CD8-positive, alpha-beta T cell (primary cell): ENCODE measurements at places on chromosomes 7 and 10. TPM values are rescaled to one million over a fixed set of nuclear protein-coding genes. Genes with fewer than 3 reads are reported as not detected.

The RSPH10B2 gene
- 0.33 TPM for total RNA-seq

The SPDYE2B gene
- not detected for total RNA-seq

The PNLIP gene
- not detected for total RNA-seq

The KIF11 gene
- total RNA-seq: 0.36 TPM

DNA sequence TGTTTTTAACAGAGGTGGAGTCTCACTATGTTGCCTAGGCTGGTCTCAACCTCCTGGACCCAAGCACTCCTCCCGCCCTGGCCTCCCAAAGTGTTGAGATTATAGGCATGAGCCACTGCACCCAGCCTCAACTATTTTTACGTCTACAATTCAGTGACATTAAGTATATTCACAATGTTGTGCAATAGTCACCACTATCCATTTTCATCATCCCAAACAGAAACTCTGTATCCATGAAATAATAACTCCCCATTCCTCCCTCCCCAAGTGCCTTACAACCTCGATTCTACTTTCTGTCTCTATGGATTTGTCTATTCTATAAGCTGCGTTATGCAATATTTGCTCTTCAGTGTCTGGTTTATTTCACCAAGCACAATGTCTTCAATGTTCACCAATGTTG, 20.3 kb upstream of the ZNRF2 start:
- no peak for DNase-seq

GRCh38 chr10:132065491-132066105, at the start of gene JAKMIP3:
Gene JAKMIP3, plus strand, starts transcription at chr10:132065946. Its CDS starts 38,863 bp downstream, at chr10:132104809.
- no peak for DNase-seq

DNA sequence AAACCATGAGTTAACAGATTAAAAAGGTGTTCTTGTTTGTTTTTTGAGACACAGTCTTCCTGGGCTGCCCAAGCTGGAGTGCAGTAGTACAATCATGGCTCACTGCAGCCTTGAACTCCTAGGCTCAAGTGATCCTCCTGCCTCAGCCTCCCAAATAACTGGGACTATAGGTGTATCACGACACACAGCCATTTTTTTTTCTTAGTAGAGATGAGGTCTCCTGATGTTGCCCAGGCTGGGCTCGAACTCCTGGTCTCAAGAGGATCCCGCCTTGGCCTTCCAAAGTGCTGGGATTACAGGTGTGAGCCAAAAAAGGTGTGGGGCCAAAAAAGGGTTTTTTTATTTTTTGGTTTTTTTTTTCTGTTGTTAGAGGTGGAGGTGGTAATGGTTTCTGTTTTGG, 29.3 kb downstream of the KMT2C start:
- DNase-seq: no peak

- no peak for DNase-seq
Observed at GRCh38 chr7:34365011-34365410, 293.0 kb upstream of the NPSR1 start.

- DNase-seq: no peak
Observed at GRCh38 chr7:130387628-130388403, 7.5 kb downstream of the CPA1 start.

GRCh38 chr10:31116226-31116625, 84.6 kb upstream of the ZNF438 start:
- DNase-seq: no peak

- no peak for DNase-seq
Observed at GRCh38 chr7:45610019-45610418, 35.9 kb downstream of the ADCY1 start.

DNA sequence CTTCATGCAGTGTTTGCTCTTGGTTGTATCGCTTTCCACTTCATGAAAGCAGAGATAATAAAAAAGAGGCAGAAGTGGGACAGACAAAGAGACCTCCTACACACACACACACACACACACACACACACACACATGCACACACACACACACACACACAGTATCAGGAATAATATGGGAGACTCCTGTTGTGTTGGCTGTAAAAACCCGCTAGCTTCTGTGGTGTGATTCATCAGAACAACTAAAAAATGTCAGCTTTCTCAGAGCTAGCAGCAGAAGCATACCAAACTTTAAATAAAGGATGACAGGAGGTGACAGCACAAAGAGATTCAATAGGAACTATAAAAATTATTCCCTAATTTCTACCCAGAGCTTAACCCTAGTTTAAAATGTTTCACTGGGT, 148.2 kb upstream of the LRRTM3 start:
- no peak for DNase-seq

- DNase-seq: no peak
Observed at GRCh38 chr10:30877111-30877510, 154.6 kb downstream of the ZNF438 start.

DNA sequence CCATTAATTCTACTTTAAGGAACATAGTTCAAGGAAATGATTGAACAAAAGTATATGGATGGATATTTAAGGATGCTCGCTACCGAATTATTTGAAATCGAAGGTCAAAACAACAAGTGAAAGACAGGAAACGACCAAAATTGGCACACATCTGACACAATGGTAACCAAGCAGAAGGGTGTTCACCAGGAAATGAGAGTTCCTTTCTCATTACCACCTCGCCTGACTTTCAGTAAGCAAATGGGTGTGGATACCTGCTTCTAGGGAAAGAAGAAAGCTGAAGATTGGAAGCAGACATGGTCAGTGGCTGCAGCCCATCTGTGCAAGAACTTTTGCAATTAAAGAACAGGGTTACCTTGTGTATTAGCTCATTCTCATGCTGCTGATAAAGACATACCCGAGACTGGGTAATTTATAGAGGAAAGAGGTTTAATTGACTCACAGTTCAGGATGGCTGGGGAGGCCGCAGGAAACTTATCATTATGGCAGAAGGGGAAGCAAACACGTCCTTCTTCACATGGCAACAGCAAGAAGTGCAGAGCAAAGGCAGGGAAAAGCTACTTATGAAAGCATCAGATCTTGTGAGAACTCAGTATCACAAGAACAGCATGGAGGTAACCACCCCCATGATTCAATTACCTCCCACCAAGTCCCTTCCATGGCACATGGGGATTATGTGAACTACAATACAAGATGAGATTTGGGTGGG, 6.2 kb upstream of the TMEM273 start:
- no peak for DNase-seq

- no peak for DNase-seq
Observed at GRCh38 chr10:31584098-31584631, 265.1 kb downstream of the ZEB1 start.
